Activated CD8-positive, alpha-beta T cell treated with anti-CD3 and anti-CD28 coated beads, Interleukin-2, amount 10 ng/mL, durations not matched to agents 7 days and 5 days (primary cell): ENCODE measurements at places on chromosomes 6 and 20.

DNA sequence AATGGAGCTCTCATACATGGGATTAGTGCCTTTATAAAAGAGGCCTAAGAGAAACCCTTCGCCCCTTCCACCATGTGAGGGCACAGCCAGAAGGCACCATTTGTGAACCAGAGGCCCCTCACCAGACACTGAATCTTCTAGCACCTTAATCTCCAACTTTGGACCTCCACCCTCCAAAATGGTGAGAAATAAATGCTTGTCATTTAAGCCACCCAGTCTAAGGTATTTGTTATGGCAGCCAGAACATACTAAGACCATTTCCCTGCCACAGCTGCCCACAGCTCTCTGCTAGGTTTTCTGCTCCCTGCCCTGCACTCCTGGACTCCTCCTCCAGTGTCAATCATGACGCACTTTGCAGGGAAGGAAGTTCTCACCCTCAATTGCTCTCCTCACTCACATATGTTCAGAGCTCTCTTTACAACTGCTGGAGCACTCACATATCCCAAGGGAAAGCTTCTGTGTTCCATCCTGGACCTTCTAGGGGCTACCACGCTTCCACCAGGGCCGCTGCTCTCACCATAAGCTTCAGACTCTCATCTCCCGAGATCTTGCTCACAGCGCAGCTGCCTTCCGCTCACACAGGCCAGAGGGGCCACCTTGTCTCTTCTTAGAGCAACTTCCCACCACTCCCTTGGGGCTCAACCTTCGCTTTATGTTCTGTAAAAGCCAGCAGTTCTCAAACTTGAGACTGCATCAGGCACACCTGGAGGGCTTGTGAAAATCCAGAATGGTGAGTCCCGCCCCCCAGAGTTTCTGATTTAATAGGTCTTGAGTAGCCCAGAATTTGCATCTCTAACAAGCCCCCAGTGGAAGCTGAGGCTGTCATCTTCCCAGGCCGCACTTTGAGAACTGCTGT, 1.6 kb upstream of the LY86 start:
- no peak for DNase-seq

DNA sequence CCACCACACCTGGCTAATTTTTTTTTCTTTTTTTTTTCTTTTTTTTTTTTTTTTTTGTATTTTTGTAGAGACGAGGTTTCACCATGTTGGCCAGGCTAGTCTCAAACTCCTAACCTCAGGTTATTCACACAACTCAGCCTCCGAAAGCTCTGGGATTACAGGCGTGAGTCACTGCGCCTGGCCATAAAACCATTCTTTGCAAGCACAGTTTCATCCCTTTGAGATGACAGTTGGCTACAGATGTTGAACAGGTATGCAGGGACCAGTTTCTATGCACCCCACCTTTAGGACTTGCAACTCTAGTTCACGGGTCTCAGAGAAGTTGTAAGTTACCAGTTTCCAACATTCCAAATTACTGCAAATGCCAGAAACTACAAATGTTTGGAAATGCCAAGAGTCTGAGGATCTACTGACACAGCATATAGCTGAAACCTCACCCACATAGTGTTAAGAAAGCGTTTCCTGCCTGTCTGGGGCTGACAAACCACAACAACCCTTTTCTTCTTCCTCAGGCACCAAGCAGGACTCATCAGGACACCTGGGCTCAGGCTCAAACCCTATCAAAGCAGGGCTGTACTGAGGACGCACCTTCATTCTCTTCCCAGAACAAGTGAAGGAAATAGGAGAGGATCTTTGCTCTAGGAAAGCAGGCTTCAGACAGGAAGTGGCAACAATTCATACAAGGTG, 22.9 kb downstream of the ARHGAP18 start:
- DNase-seq: peak; percentile 66

- DNase-seq: no peak
Measured at GRCh38 chr6:89542081-89542857, 96.3 kb downstream of the LYRM2 start.

DNA sequence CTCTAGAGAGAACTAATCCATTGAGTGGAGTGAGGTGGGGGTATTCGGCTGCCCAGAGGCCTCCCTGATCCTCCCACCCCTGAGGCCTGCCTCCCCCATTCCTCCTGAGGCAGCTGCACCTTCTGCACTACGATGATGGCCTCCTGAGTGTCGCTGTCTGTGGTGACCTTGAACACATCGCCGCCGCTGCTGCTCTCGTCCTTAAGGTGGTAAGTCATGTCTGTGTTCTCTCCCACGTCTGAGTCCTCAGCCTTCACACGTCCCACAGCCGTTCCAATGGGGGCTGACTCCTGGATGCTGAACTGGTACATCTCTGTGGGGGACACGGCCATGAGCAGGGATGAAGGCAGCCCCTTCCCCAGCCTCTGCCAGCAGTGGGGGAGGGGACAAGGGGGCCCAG, 94.8 kb downstream of the CD40 start:
- no peak for DNase-seq

DNA sequence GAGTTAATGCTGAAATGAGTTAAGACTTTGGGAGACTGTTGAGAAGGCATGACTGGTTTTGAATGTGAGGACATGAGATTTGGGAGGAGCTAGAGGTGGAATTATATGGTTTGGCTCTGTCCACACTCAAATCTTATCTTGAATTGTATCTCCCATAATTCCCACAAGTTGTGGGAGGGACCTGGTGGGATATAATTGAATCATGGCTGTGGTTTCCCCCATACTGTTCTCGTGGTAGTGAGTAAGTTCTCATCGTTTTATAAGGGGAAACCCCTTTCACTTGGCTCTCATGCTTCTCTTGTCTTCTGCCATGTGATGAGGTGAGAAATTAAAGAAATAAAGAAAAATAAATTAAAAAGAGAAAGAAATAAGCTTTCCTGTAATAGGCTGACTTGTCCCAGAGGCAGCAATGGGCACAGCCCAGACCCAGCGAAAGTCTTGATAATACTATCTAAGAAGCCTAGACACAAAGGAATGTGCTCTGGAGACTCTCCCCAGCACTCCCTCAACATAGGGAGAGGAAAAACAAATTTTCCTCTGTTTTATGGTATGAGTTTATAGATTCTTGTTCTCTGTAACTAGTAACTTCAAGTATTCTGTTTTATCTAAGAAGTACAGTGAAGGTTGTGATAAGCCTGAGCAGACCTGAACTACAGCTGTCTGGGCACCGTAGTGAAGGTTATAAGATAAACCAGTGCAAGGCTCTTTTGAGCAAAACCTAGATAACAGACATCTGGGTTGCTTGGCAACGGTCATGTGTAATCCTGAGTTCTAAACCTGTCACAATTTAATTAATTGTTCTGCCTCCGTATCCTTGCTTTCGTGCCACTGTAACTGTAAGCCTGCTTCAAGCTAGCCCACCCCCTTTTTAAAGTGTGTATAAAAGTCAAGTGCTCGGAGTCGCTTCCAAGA, 88.9 kb upstream of the ECI2 start:
- no peak for DNase-seq

DNA sequence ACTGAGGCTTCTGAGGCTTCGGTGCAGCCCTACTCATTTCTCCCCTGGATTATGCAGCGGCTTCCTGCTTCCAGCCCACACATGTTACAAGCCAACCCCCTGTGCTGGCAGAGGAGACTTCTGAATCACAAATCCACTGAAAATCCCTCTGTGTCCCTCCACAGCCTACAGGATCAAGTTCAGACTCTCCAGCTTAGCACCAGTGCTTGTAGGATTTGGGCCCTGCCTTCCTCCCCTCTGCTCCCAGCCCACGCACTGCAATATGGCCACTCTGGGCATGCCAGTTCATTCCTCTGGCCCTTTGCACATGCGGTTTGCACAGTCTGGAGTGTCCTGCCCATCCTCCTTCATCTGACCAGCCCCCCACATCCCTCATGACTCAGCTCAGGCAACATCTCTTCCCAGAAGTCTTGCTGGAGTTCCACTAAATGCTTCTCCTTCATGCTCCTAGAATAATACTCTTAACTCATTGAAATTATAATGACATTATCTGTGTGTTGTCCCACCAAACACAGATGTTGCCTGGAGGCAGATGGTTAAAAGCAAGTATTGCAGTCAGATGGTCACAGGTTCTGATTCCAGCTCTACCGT, 15.9 kb upstream of the MDGA1 start:
- no peak for DNase-seq
